ENCODE measurements at places on chromosomes 2 and 18.

GRCh38 chr2:29269095-29269764, 154.0 kb downstream of the CLIP4 start:
- DNase-seq = no peak

- DNase-seq = no peak
Measured at GRCh38 chr2:126907671-126908070, 9.0 kb downstream of the TEX51 start.

- DNase-seq = no peak
Measured at GRCh38 chr2:154623819-154624218, 74.7 kb upstream of the KCNJ3 start.

GRCh38 chr2:54030396-54030741, 59.6 kb upstream of the PSME4 start:
- no peak for DNase-seq

- DNase-seq = no peak
Measured at GRCh38 chr2:19426941-19427340, 68.5 kb upstream of the OSR1 start.

GRCh38 chr2:233772583-233772982, 5.5 kb upstream of the MROH2A start:
- no peak for DNase-seq

- no peak for DNase-seq
Measured at GRCh38 chr18:35071819-35072247, 30.6 kb downstream of the MAPRE2 start.

DNA sequence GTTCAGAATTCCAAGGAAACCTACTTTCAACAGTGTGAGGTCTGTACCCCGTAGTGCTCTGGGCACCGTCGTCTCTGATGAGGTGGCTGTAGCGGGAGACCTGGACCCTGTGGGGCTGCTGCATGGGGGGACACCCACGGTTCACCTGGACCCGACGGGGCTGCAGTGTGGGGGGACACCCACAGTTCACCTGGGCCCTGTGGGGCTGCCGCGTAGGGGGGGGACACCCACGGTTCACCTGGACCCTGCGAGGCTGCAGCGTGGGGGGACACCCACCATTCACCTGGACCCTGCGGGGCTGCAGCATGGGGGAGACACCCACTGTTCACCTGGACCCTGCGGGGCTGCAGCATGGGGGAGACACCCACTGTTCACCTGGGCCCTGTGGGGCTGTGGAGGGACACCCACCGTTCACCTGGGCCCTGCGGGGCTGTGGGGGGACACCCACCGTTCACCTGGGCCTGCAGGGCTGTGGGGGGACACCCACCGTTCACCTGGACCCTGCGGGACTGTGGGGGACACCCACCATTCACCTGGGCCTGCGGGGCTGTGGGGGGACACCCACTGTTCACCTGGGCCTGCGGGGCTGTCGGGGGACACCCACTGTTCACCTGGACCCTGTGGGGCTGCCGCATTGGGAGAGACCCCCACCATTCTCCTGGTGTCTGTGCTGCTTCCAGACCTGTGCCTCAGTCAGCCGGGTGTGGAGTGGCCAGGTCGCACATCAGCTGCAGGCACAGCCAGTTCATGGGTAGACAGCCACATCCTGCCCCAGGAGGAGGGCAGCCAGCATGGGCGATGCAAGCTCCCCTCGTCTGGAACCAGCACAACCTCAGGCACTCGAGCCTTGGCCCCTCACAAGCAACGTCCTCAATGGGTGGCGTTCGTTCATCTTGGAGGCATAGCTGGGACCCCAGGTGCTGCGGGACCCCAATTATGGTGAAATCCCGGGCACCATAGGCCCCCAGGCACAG, 114.5 kb downstream of the TMEM18 start:
- DNase-seq = no peak

DNA sequence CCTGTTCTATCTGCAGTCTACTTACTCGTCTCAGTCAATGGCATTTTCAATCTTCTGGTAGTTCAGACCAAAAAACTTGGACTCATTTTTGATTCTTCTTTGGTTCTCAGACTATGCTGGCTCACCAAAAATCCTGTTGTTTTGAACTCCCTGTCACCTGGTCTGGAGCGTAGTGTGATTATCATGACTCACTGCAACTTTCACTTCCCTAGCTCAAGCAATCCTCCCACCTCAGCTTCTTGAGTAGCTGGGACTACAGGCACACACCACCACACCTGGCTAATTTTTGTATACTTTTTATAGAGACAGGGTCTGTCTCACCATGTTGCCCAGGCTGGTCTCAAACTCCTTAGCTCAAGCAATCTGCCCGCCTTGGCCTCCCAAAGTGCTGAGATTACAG, 163.3 kb upstream of the CDH7 start:
- DNase-seq = no peak

- DNase-seq = no peak
Measured at GRCh38 chr18:31830686-31831085, 70.0 kb upstream of the SLC25A52 start.

DNA sequence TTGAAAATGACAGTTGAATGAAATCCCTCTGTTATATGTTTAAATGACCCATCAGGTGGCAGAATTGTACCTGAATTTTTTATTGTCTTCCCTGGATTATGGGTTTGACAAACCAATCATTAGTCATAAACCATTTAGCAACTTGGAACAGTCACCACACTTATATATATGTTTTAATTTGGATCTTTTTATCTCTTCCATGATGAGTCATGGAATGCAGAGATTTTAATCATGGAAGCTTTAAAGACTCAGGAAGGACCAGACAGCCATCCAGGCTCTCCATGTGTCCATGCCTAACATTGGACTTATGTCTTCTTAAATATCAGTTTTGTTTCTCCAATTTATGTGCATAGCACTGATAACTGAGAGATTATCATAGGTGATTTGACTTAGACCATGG, 188.3 kb upstream of the ZSWIM2 start:
- DNase-seq = no peak

- no peak for DNase-seq
Measured at GRCh38 chr2:73642338-73643018, at the start of gene NAT8. Gene NAT8 (minus strand): TSS chr2:73642422. CDS start chr2:73641628, 794 bp downstream.

GRCh38 chr2:127293386-127293747, 577 bp downstream of the ERCC3 start:
- no peak for DNase-seq

GRCh38 chr2:168272225-168272624, 24.8 kb upstream of the STK39 start:
- DNase-seq = no peak

DNA sequence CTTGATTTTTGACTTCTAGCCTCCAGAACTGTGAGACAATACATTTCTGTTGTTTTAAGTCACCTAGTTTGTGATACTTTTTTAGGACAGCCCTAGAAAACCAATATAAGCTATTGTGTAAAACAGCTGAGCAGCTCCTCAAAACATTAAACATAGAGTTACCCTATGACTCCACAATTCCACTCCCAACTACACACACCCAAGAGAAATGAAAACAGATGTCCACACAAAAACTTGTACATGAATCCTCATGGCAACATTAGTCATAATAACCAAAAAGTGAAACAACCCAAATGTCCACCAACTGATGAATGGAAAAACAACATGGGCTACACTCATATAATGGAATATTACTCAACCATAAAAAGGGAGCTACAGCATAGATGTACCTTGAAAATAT, 32.6 kb downstream of the TNS1 start:
- DNase-seq = no peak

DNA sequence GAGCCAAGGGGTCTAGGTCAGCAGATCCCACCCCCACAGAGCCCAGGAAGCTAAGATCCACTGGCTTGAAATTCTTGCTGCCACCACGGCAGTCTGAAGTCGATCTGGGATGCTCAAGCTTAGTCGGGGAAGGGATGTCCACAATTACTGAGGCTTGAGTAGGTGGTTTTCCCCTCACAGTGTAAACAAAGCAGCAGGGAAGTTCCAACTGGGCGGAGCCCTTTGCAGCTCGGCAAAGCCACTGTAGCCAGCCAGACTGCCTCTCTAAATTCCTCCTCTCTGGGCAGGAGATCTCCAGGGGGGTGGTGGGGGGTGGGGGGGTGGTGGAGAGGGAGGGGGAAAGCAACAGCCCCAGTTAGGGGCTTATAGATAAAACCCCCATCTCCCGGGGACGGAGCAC, 419.5 kb downstream of the NUP35 start:
- no peak for DNase-seq

- DNase-seq = no peak
Measured at GRCh38 chr2:173806761-173807160, 158.4 kb downstream of the SP3 start.

- no peak for DNase-seq
Measured at GRCh38 chr2:7609974-7610373, 692.8 kb downstream of the RNF144A start.

- no peak for DNase-seq
Measured at GRCh38 chr2:102442967-102443828, 20.2 kb downstream of the IL18RAP start.

DNA sequence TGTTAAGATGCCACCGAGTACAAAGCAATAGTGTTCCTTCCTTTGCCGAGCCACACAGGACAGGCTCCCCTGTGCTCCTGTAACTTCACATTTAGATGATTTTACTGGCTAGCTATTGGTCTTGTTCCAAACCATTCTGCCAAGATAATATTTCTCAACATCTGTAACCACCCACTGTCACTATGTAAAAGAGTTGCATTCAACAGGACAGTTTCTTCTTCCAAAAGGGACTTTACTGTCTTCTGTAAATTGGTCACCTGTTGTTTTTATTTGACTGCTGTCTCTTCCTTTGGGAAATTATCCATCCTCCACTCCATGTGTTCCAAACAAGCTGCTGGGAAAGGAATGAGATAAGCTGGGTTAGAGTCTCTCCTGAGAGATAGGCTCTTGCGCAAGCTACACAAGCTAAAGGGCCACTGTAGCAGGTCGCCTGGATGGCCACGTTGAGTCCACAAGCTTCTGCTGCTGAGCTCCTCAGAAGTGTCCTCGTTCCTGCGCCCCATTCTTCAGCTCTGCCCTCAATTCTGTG, 14.4 kb upstream of the BZW1 start:
- no peak for DNase-seq

- no peak for DNase-seq
Measured at GRCh38 chr2:95031076-95031725, 5.7 kb downstream of the MAL start.

- no peak for DNase-seq
Measured at GRCh38 chr2:55120634-55121359, 70.5 kb upstream of the RTN4 start.

GRCh38 chr18:77984833-77985232, 735.2 kb downstream of the GALR1 start:
- no peak for DNase-seq

- no peak for DNase-seq
Measured at GRCh38 chr2:228866781-228867180, 404.3 kb downstream of the PID1 start.

DNA sequence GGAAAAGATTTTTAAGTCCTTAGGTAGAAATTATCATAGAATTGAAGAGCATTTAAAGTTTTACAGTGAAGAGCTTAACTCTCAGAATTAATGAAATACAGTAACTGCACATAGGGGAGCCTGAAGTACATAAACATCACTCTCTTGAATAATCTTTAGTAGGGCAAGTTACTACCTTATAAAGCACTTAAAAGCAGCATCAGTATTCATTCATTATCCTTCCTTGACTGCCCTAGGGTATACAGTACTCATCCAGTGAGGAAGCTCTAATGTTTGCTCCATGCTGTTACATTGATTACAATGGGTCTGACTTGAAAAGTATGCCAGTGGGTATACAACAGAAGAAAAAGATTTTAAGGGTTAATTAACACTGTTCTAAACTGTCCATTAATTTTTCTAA, 66.5 kb downstream of the ATF2 start:
- DNase-seq = no peak

DNA sequence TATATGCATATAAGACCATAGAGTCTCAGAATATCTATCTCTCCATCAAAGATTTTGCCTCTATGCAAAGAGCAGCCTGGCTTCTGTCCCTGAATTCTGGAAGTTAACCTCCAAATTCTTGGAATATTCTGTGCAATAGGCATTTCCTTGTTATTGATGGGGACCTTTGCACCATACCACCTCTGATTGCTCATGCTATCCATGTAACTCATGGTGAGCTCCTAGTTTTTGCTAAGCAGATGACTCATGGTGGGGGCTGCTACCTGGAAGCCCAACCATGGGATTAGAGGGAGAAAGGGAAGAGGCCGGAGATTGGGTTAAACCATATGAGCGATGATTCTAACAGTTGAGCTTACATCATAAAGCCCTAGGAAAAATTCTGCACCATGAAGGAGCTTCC, 310.2 kb upstream of the FIGN start:
- no peak for DNase-seq

GRCh38 chr2:28119631-28120030, 229.1 kb downstream of the BABAM2 start:
- DNase-seq = no peak

GRCh38 chr2:151197184-151198108, 64.2 kb downstream of the RBM43 start:
- no peak for DNase-seq

DNA sequence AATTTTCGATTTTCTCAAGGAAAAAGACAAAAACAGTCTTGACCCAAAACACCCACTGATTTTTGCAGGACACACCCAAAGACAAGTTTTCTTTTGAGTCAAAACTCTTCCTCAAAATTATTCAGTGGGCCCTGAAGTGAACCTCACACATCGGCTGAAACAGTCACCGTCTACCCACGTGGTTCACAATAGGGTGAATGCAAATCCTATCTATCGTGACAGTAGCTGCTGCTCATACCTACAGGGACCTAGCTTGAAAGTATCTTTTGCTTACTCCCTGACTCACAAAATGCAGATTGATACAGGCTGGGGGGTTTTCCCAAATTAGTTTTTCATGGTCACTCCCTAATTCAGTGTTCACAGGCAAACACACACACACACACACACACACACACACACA, 10.7 kb upstream of the CD226 start:
- no peak for DNase-seq

GRCh38 chr2:24597181-24597870, 106.3 kb downstream of the NCOA1 start:
- DNase-seq = no peak

DNA sequence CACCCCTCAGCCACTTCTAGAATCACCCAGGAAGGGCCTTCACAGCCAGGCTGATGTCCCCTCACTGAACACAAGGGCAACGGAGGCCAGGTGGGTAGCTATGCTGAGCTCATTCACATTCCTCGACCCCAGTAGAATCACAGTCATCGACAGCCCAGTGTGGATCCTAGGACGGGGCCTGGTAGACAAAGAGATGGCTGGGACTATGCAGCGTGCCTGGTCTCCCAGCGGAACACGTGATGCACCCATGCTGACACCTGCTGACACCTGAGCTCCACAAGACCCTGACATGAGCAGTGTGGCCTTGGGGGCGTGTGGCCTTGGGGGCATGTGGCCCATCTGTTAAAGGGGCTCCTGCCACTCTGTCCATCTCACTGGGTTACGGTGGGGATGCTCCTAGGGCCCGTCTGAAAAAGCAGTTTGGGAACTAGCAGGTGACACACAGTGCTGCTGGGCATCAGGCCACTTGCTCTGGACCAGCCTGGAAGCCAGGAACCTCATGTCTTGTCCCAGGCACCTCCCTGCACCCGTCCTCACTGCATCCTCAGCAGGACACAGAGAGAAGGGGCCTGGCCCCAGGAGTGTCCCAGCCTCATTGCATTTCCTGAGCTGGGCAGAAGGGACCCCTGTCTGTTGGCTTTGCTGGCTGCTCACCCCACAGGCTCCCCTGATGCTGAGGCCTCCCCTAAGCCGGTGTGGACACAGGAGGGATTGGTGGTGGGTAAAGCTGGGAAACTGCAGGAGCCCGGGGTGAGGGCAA, 9.7 kb downstream of the ECEL1 start:
- DNase-seq = no peak
